Right atrium auricular region (tissue), 2 donors: ENCODE measurements at places on chromosomes 12 and 14. TPM values are rescaled to one million over a fixed set of nuclear protein-coding genes. Genes with fewer than 3 reads are reported as not detected.

- no peak for DNase-seq
Measured at GRCh38 chr14:50070230-50070629, 46.1 kb downstream of the VCPKMT start.

DNA sequence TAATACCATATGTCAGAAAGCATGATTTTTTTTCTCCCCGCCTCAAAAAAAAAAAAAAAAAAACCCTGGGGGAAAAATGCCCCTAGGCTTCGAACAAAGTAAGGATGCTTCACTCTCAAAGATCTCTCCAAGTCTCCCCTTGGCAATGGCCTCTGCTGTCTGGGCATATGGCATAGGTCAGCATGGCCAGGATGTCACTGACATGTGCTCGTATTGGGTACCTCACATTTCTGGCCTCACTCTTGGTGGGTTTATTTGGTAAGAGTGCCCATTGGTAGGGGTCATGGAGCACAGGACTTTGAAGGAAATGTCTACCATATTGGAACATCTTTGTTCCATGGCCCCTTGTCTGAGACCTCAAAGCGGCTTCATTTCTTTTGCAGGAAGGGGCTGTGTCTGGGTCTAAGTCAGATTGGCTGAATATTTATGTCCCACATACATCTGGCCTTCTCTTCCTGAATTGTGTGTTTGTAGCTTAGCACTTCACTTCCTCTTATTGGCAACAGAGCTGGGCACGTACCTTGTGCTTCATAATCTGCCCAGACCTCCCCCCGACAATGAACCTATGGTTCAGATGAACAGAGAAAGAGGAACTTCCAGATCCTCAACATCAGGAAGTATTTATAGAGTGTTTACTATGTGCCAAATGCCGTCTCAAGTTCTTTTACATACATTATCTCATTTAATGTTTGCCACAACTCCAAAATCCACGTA, 36.3 kb upstream of the OAS1 start:
- no peak for DNase-seq

DNA sequence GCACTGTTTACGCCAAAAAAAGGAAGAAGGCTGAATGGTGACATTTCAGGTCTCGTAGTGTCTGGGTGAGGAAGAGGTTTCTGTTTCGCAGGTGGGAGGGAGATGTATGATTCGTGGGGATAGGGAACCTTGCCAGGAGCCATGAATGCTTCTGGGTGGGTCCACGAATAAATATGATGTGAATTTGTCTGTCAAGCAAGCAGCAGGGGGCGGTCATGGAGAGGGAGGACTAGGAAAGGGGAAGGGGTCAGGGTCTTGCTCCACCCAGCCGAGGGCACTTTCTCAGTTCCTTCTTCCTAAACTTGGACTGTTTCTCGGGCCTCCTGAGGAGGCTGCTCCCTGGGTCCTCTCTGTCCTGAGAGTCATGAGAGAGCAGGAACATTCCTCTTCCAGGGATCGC, 72.5 kb downstream of the LGMN start:
- no peak for DNase-seq

DNA sequence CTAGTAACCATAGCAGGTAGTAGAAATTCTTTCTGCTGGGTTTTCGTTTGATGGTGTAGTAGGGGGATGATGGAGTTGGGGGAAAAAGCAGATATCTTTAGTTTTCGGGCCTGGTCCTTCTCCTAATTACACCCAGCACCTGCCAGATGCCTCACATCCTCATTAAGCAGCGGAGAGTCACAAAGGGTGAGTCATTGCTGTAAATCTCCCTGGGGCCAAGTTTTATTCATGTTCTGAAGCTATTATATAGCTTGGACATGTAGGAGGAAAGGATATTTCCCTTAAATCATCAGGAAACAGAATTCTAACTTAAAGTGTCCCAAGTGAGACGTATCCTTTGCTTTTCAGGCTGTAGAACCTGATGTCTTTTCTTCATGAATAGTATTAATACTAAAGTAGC, 4.9 kb upstream of the NECAP1 start:
- no peak for DNase-seq

GRCh38 chr14:105088812-105089745, 23.8 kb upstream of the GPR132 start:
- DNase-seq = no peak

- DNase-seq = no peak
Measured at GRCh38 chr12:111283521-111283920, 85.4 kb downstream of the PHETA1 start.

GRCh38 chr12:109047081-109047805, 5.1 kb upstream of the USP30 start:
- DNase-seq = no peak

The OR4K1 gene
- not detected for total RNA-seq

The RERG gene
- 9.9 TPM for total RNA-seq

The MDGA2 gene
- not detected for total RNA-seq

The CLEC1B gene
- not detected for total RNA-seq

The RAD51AP1 gene
- 0.86 TPM for total RNA-seq
